M059J (cell line): ENCODE measurements at places on chromosomes 4 and X. TPM values are rescaled to one million over a fixed set of nuclear protein-coding genes. Genes with fewer than 3 reads are reported as not detected.

GRCh38 chr4:138674209-138674608 lies 341.4 kb upstream of the NOCT start:
- DNase-seq, result no peak

DNA sequence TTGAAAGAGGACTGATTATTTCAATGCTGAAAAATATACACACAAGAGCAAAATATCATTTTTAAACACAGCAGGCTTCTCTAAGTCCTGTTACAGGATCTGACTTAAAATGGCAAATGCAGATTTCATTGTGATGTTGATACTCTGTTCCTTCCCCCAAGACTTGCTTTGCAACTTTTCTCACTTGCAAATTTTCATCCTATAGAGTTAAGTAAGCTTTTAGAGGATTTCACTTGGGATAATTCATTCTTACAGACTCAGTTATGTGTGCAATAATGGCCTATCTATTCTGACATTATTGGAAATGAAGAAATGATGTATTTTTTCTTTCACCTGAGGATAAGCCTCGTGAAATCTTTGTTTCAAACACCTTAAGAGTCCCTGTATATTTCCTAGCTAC lies 2403.2 kb downstream of the ARAP2 start:
- DNase-seq, result no peak

MFAP3L gene
- 0.10 and 0.12 TPM in 2 replicates for total RNA-seq

GLRA2 gene
- total RNA-seq, result not detected in 2 replicates

TMSB4X gene
- total RNA-seq, result 5,809 and 7,639 TPM in 2 replicates
